ENCODE measurements at places on chromosomes 7 and 10. TPM values are rescaled to one million over a fixed set of nuclear protein-coding genes. Genes with fewer than 3 reads are reported as not detected.
A peak's percentile ranks its signal among the peaks of the same experiment; 100 is the strongest.

The SPDYE2 gene
- total RNA-seq: not detected

DNA sequence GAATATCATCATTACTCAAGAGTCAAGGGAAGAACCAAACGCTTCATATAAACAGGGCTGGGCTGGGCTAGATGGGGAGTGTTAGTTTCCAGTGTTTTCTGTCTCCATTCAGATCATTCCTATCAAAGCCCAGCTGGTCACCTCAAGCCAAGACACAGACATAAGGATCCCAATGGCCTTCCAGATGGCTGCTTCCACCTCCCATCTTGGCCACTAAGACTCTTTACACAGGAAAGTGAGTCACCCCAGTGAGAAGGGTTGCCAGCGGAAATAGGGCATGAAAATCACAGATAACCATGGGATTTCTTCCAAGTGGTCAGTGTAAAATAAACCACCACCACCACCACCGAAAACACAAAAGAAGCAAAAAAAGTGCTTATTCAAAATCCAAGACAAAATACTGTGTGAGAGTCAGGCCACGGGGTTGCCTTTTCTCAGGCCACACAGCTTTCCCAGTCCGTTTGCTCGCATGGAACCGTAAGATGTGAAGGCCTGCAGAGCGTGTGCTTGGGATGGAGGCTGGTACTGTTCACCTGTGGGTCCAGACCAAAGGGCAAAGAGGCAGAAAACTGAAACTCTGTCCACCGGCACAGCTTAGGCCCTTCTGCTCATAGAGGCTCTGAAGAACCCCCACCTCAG, 5.6 kb downstream of the PRSS2 start:
- DNase-seq: no peak

GRCh38 chr7:17557251-17557671, 258.8 kb downstream of the AHR start:
- DNase-seq: no peak

The ELMO1 gene
- total RNA-seq: 10.0 TPM

The FAM25G gene
- not detected for total RNA-seq

The HERPUD2 gene
- 13.6 TPM for total RNA-seq

The SLC26A5 gene
- not detected for total RNA-seq

DNA sequence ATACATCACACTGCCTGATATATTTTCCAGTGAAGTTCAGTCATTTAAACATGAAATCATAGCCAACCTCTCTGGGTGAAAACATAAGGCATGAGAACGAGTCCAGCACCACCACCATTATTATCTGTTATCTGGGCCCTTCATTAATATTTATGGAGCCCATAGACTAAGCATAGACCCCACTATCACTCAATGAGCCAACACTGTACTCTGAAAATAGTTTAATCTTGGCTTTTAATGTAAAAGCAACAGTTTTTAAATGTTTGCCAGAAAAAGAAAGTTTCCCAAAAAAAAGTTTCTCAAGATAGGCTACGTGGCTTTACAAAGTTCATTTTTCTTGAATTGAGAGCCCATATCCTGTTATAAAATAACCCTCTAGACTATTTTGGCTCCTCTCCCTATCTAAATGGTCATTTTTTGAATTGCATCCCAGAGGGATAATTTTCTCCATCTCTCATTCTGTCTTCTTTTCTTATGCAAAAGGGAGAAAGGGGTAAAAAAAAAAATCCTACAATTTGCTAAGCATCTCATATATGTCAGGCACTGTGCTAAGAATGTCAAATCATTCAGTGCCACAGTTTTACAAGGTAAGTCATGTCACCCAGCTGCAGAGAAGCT, 66.1 kb downstream of the FZD1 start:
- DNase-seq: no peak

DNA sequence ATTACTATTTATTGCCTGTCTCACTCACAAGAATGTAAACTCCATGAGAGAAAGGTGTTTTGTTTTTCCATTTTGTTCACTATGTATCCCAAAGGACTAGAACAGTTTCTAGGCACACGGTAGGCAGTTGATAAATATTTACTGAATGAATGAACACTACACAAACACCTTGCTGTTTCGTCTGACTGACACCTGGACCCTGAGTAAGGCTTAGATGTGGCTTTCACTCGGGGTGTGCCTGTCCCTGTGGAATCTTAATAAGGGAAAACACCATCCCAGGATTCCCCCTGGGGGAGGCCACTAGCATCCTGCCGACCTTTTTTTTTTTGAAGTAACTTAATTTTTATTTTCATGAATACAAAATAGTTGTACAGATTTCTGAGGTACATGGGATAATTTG, 66.6 kb upstream of the STEAP1B start:
- no peak for DNase-seq

DNA sequence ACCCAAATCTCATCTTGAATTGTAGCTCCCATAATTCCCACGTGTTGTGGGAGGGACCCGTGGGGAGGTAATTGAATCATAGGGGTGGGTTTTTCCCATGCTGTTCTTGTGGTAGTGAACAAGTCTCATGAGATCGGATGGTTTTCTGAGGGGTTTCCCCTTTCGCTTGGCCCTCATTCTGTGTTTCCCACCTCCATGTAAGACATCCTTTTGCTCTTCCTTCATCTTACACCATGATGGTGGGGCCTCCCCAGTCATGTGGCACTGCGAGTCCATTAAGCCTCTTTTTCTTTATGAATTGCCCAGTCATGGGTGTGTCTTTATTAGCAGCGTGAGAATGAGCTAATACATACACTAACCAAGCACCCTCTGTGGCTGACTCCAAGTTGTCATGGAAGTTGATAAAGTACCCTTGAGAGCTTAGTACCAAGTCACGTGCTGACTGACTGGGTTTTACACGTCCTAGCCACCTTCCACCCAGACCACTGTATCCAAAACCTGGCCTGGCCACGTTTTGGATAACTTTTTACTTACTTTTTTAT, 614.4 kb downstream of the SDK1 start:
- no peak for DNase-seq

DNA sequence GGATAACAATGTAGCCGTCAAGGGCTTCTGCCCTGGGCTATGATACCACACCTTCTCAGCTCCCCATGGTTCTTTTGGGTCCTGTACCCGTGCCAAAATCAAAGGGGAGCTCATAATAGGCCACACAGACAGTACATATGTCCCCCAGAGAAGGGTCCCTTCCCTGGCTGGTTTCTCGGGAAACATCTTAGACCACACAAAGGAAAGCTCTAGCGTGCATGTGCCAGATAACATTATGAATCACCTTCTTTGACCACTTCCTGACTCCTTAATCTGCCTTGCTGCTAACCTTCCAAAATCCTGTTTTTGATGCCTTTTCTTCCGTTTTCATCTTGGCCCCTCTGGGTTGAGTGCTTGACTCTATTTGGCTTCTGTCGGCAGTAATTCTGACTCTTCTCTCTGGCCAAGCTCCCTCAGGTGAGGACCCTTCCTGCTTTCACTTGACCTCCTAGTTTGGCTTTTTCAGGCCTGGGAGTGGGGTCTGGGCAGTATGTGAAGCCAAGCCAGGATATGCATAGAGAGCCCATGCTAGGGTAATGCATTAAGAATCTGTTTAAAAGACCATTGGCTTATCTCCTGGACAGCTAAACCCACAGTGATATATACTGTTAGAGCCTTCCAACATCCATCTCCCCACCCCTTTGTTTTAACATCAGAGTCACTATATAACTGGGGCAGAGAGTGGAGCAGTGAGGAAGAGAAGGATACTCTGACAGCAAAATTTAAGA, 84.8 kb downstream of the ANLN start:
- DNase-seq: no peak

DNA sequence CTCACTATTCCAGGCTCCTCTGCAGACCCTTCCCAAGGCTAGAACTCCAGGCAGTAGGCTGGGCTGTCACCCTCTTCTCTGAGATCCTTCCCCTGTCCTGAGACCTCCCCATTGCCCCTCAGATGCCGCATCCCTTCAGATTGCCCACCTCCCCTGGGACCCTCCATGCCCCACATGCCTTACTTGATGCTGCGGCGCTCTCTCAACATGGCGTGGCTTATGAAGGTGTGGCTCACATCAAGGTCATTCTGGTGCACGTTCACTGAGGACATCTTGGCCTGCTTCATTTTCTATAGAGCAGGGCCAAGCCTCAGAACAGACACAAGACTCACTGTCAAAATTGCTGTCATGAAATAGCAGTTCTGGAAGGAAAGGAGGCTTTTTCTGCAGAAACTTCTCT, 34.7 kb upstream of the ZNF716 start:
- DNase-seq: no peak

- DNase-seq: no peak
These were observed 51.2 kb upstream of the KMT2E start for GRCh38 chr7:104962781-104963180.

GRCh38 chr10:106780632-106781031, 383.9 kb downstream of the SORCS1 start:
- DNase-seq: no peak

GRCh38 chr7:27161214-27161720, 4.1 kb downstream of the HOXA9 start:
- peak; percentile 48 for DNase-seq

DNA sequence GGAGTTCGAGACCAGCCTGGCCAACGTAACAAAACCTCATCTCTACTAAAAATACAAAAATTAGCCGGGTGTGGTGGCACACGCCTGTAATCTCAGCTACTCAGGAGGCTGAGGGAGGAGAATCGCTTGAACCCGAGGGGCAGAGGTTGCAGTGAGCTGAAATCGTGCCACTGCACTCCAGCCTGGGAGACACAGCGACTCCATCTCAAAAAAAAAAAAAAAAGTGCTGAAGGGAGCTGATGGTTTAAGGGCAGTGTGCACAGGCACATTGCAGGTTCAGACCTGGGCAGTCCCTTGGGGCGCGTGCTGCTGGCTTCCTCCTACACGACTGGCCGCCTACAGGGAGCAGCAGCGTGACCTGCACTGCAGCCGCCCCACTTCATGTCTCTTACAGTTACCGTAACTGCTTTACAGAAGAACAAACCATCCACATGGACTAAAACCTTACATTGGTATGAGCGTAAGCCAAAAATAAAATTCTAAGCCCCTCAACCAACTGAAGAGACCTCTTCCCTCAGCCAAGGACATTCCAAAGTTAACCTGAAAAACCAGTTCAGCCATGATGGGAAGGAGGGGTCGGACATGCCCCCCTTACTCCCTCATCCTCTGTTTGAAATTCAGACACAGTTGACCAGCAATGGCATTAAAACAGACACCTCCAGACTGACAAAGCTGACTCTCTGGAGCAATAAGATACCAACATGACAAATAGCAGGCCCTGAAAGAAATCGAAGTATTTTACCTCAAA, 262.2 kb downstream of the ZMYND11 start:
- DNase-seq: no peak

The HABP2 gene
- not detected for total RNA-seq

DNA sequence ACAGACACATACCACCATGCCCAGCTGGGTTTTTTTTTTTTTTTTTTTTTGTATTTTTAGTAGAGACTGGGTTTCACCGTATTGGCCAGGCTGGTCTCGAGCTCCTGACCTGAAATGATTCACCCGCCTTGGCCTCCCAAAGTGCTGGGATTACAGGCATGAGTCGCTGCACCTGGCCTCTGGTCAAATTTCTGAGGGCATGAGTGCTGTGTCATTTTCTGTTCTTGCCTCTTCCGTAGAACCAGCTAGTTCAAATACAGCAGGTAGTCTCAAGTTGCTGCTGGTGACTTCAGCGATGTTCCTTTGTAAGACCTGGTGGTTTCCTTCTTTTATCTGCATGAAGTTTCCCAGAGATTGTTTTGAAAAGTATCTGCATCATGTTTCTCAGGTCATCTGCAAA, 134.8 kb upstream of the SHH start:
- DNase-seq: no peak

GRCh38 chr10:12432402-12433189, 83.2 kb downstream of the CAMK1D start:
- DNase-seq: no peak

DNA sequence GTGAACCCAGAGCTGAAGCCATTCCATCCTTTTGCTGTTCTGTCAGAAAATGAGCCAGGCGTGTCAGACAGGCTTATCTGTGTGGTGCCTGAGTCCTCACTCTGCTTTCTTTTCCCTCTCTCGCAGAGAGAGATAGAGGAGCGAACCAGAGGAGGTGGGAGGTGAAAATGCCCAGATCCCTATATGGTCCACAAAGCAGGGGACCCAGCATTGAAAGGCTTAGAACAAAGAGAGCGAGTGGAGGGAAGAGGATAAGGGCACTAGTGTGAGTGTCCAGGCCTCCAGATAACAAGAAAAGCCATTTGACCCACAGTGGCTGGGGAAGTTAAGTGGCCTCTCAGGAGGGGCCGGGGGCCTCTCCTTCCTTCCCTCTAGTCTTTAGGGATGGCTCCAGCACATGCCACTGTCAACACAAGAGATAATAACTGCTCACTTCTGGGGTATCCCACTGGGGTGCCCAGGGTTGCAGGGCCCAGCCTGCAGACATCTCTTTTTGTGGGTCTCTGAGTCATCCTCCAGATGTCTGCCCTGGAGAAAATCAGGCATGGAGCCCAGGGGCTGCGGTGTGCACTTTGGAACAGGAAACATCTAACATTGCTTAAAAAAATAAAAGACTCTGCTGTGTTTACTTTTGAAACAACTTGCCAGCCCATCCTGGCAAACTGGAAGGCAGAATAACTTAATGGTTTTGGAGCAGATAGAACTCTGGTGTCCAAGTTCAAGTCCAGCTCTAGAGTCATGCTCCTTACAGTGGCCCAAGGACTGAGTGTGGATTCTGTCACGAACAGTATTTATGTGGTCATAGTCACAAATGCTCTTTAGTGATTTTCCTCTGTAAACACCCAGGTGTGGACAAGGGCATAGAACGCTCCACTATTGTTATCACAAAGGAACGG, 189.5 kb downstream of the CXCL12 start:
- peak; percentile 46 for DNase-seq

- DNase-seq: no peak
These were observed 95.9 kb downstream of the CUX1 start for GRCh38 chr7:101913247-101913721.

All from left ventricle myocardium inferior (tissue), 1 donor.